ENCODE measurements at places on chromosomes 3 and 15.

- DNase-seq: no peak
These were observed 8.1 kb upstream of the RBP1 start for GRCh38 chr3:139547666-139548065.

- no peak for DNase-seq
These were observed 72.0 kb upstream of the HERC1 start for GRCh38 chr15:63905558-63906265.

DNA sequence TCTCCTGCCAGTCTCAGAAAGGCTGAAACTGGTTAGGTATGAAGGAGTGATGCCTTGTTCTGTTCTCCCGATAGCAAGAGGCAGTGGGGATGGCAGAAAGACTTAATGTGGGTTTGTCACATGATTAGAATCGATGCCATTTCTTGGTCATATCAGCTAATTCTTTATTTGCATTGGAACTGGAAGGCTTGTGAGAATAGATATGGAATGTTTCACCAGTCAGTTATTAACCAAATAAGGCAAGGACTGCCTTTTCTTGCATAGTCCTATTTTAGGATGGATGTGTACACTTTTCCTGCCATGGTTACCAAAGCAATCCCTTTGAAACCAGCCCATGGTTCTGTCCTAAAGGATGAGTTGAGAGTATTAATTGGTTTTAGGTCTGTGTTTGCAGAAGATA, 33.7 kb downstream of the FILIP1L start:
- no peak for DNase-seq

- DNase-seq: no peak
These were observed 40.6 kb upstream of the NMNAT3 start for GRCh38 chr3:139718415-139718814.

DNA sequence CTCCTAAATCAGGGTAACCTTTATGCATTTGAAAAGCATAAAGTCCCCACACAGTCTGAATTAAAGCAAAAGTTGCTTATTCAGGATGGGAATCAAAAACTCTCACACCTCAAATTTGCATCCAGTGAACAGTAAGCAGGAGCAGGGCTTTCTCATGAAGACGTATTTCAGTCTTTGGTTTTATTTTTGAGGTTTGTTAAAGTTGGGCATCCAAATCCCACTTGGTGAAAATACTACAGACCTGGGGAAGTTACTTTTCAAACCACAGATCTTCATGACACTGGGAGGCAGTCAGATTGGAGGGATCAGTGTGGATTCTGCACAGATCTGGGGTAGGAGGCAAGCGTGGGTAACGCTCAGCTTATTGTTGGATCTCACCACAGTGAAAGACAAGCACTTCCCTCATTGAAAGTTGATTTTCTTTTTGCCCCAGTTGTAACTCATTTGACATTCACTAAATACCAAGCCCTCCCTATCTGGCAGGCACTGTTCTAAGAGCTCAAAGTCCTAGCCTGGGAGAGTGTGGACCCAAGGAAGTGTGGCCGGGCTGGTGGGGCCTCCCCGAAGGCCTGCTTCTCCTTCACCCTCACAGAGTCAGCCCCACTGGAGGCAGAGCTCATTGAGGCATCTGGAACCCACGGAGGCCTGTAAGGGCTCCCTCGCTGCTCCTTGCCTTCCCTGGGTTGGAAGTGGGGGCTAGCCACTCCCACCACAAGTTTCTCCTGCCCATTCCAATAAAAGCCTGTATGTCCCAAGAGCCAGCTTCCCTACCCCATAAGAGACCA, 783 bp upstream of the ISG20 start:
- DNase-seq: no peak

- no peak for DNase-seq
These were observed 4.4 kb upstream of the AP3S2 start for GRCh38 chr15:89898146-89898545.

- no peak for DNase-seq
These were observed 23.1 kb downstream of the PLA2G4F start for GRCh38 chr15:42133356-42133755.

DNA sequence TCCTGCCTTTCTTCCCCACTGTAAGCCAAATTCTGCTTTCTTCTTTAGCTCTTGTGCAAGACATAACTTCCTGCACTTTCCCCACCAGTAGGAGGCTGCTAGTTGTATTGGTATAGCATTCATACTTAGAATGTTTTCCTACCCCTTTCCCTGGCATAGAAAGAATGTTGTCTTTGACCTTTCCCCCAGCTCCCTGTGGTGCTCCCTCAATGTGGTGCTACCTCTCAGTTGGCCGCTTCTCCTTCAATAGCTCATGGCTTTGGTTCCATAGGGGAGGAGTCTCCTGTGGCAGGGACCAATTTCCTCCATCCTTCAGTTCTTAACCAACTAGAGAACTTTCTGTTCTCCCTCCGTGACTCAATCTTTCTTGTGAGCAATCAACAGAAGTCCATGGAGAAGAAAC, 67.5 kb upstream of the AKAP13 start:
- DNase-seq: no peak

DNA sequence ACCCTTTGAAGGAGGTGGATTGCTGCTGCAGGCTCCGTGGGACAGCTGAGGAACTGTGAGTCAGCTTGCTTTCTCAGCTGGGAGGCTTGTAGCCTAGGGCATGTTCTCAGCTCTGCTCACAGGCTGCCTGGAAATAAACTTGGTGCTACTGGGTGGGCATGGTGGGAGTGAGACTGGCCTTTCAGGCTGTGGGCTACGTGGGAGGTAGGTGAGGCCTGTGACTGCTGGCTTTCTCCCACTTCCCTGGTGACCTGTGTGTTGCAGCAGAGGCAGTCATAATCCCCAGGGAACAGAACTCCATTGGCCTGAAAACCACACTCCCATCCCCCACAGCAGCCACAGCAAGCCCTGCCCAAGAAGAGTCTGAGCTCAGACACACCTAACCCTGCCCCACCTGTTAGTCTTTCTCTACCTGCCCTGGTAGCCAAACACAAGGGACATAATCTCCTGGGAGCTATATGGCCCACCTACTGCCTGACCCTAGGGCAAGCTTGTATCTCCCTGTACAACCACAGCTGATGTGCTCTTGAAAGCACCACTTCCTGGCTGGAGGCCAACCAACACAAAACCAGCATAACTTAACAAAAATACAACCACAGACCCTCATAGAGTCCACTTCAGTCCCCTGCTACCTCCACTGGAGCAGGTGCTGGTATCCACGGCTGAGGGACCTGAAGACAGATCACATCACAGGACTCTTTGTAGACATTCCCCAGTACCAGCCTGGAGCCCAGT, 236.5 kb downstream of the SQOR start:
- no peak for DNase-seq

DNA sequence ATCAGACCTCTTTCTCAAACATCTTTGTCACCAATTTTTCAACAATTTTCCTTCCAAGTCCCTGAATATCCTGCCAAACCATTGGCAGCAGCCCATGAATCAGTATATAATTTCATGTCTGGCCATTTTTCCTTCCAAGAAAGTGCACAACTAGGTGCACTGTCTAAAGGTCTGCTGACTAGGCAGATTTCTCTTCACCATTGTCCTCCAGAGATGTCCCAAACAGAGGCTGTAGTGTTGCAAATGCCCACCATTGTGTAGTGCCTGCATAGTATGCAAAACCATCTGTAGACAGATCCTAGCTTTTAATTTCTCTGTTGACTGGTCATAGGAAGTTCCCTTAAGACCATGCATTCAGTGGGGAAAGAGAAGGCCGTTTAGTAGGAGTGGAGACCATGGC, 25.0 kb upstream of the GOLGA6L2 start:
- DNase-seq: no peak

GRCh38 chr3:38468765-38469164, 15.1 kb downstream of the ACVR2B start:
- DNase-seq: no peak

DNA sequence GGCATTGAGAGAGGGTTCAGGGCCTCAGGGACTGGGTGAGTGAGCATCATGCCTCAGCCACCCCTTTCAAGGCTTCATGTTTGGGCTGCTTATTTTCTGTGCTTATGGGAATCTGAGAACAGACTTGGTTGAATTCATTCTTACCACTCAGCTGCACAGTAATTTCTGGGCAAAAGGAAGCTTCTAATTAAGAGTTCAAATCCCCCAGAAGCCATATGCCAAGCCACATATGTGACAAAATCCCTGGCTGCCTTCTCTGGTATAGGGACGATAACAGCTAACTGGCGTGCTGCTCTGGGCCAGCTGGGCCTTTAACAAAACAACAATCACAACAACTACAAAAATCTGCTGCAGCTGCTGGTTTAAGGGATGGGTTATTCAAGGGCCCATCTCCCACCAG, 181.0 kb upstream of the ANKRD28 start:
- no peak for DNase-seq

- DNase-seq: no peak
These were observed 241.8 kb upstream of the SLCO3A1 start for GRCh38 chr15:91611561-91612323.

DNA sequence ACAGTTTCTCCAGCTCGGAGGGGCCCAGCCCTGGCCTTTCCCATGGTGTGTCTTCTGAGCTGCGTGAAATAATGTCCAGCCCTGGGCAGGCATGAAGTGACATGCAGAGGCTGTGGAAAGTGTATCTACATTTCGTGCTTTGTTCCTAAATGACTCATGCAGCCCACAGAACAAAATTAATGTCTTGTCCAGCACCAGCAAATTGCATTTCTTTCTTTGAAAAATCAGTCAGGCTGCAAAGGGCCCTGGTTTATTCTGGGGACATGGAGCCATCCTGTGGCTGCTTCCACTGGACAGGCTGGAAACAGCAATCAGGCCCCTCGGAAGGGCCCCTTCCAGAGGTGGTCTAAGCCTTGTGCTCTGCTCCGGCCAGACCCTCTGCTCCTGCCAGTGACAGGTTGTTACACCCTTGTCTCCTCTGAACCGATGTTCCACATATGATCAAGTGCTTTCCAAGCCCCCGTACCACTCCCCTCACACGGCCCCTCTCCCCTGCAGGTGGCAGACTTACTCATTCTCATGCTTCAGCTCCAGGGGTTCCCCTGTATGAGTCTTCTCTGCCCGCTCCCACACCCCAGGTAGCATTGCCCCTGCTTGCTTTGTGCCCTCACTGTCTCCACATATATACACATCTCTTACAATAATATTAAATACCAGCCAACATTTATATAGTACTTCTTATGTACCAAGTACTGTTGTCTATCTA, 33.7 kb downstream of the CRYGS start:
- DNase-seq: no peak

DNA sequence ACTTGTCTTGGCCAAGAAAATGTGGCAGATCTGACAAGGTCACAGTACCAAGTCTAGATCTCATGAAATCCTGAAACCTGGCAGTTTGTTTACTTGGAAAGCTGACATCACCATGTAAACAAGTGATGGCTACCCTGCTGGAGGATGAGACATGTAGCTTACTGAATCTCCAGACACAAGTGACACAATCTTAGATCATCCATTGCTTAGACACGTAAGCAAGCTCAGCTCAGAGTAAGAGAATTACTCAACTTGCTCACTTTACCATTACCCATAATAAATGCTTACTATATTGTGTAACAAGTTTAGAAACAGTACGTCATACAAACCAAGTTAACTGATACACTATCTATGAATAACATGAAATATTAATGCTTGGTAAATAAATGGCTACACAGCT, 263.8 kb downstream of the TBC1D5 start:
- no peak for DNase-seq

DNA sequence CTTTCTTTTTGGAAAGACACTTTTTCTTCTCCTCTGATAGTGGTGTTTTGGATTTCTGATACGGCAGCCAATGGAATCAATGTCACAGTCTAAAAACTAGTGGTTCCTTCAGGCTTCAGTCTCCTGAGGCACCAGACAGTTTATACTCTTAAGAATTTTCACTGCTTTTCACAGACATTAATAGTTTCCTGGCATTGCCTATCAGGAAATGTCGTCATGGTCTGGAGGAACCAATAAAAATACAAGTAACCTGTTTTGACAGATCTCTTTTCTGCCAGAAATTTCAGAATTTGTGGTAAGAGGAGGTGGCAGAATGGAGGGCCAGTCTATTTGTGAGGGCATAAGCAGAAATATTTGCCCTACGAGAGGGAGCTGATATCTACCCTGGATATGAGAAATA, 44.8 kb downstream of the FILIP1L start:
- DNase-seq: peak; percentile 84

- no peak for DNase-seq
These were observed 19.1 kb upstream of the P2RY14 start for GRCh38 chr3:151297429-151297828.

DNA sequence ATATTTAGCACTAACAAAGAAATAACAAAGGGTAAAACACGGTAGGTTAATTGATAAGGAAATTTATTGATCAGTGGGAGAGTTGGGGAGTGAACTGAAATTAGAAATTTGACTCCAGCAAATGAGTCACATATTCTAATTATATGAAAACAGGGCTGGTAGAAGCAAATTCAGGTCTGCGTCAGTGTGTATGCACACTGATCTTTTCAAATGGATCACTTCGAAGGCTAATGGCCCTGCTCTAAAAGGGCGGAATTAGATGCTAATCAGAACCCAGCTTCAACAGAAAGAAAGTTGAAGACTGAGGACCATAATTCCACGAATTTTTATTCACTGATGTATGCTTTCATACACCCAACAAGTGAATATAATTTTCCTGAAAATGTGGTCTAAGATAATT, 762.4 kb upstream of the DPPA4 start:
- no peak for DNase-seq

GRCh38 chr3:117407317-117407716, 697.7 kb downstream of the TUSC7 start:
- DNase-seq: no peak

DNA sequence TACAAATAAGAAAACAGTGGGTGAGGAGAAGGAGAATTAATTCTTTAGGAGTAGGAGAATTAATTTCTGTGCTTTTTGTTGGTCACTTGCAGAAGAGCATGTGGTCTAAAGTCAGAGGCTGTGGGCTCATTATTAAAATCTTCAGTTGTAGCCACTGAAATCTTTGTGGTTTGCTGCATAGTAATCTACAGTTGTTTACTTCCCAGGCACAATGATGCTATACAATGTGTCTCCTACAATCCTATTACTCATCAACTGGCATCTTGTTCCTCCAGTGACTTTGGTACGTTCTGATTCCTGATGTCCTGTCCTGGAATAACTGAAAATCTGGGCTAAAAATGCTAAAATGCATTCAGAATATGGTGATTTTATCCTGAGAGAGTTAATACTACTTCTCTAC, 21.0 kb downstream of the IFT122 start:
- DNase-seq: no peak

- DNase-seq: no peak
These were observed 33.3 kb upstream of the ATG7 start for GRCh38 chr3:11238880-11239279.

DNA sequence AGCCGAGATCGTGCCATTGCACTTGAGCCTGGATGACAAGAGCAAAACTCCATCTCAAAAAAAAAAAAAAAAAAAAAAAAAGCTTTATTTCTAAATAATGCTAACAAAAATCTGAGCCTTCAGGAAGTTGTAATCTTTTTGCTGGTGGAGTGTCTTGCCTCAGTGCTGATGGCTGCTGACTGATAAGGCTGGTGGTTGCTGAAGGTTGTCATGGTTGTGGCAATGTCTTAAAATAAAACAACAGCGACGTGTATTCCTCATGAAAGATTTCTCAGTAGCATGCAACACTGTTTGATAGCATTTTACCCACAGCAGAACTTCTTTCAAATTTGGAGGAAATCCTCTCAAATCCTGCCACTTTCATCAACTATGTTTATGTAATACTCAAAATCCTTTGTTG, 77.4 kb upstream of the PTPRG start:
- DNase-seq: peak; percentile 3

- no peak for DNase-seq
These were observed 16.6 kb downstream of the CRYBG3 start for GRCh38 chr3:97838393-97838792.
